Activated naive CD4-positive, alpha-beta T cell treated with anti-CD3 and anti-CD28 coated beads, Interleukin-2, amount 50 U/mL, for 72 hours (primary cell): ENCODE measurements at places on chromosomes 6 and 20.
A peak's percentile ranks its signal among the peaks of the same experiment; 100 is the strongest.

GRCh38 chr6:21489826-21490225 lies 103.7 kb upstream of the SOX4 start:
- DNase-seq: no peak

GRCh38 chr20:40763646-40764295 lies 74.7 kb upstream of the MAFB start:
- no peak for DNase-seq

DNA sequence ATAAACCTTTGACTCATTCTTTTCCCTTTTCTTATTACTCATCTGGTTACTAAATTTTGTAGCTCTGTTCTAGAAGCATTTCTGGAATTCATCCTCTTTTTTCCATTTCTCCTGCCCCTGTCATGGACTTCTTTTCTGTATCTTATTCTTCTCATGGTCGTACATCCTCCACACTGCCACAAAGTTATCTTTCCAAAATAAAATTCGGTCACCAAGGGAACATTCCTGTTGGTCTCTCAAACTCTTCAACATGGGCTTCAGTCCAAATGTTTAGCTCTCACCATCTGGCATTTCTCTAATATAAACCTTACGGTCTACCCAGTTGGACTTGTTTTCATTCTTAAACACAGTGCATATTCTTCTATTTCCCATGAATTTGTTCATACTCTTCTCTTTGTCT lies 428.8 kb upstream of the ID4 start:
- no peak for DNase-seq

DNA sequence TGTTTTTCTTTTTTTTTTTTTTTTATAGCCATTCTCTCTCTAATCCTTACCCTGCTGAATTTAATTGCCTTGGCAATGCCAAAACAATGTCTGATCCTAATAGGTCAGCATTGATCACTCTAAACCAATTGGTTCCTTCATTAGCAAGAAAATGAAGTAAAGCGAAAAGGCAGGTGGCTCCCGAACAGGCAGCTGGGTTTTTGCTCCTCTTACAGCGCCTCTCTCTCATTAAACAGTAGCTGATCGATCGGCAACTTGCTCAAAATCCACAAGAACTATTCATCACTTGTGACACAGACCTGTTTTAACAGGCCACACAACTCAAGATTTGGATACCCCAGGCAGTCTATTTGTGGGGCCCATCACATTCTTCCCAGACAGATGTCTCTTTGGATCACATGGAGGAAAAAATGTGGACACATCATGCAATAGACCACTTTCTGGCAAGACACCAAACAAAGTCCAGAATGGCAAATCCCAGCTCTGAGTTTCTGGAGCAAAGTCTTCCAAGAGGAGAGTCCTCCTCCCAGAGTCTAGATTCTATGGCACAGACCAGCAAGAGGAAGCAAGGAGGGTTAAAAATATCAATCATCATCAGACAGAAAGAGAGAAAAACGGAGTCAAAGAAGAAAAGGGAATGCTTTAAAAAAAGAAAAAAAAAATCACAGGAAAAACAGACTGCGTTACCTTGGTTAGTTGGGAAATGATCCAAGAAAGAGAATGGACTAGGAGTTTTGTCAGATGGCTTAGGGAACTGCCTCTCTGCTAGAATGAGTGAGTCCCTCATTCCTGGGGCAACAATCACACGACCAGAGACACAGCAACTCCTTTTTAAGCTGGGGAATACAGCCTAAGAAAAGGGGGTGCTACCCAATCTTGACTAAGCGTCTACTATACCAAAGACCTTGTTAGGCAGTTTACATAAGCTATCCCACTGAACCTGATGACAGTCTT lies 247.8 kb downstream of the BTBD9 start:
- DNase-seq: no peak

DNA sequence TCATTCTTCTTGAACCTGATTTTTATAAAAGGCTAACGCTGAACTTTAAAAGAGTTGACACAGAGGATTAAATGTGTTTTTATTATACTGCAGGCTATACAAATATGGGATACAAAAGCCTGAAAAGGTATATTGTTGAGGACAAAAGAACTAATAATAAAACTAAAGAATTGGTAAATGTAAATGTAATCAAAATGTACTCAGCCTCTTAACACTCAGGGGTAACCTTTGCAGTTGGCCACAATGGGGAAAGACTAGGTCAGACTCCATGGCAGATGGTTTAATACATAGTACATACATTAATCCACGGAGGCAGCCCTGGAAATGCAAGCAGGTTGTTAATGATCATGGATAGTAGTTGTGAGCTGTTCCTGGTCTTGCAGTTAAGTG lies 57.5 kb downstream of the SOBP start:
- DNase-seq: no peak

DNA sequence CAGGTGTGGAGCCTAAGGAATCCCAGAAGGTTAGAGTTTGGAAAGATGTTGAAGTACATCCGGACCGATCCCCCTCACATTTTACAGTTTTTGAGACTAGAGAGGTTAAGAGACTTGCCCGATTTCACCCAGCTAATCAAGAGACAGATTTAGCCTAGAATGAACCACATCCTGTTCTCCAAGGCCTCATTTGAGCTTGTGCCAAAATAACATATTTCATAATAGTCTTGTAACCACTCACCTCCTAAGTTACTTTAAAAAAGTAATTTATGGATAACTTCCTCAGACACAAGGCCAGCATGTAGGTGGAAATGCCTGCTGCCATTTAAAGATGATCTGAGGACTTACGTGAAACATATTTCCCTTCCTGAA lies 39.8 kb upstream of the ARHGAP18 start:
- DNase-seq: no peak

DNA sequence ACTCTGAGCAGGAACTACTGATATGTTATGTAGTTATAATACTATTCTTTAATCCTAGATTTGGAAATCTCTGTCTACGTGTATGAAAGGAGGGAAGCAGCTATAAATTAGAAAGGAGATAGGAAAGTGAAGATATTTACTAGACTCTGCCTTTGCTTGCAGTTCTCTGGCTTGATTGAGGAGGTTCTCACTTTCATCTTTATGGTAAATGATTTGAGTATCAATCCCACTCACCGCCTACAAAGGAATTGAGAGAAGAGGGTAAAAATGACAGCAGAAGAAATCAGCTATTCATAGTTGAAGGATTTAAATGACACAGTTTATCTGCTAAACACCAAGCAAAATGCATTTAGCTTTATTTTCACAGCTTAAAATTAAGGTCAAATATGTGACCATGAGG lies 67.3 kb downstream of the FAM229B start:
- DNase-seq: no peak

- DNase-seq: no peak
Measured at GRCh38 chr6:1124885-1125284, 187.0 kb upstream of the FOXQ1 start.

GRCh38 chr6:158548418-158549161 lies 11.3 kb upstream of the TMEM181 start:
- peak; percentile 9 for DNase-seq
